CD8-positive, alpha-beta memory T cell (primary cell): ENCODE measurements at places on chromosomes 7 and 10. TPM values are rescaled to one million over a fixed set of nuclear protein-coding genes. Genes with fewer than 3 reads are reported as not detected.

The ANKRD61 gene
- polyA plus RNA-seq: not detected

The TUBAL3 gene
- not detected for polyA plus RNA-seq

The CLEC5A gene
- polyA plus RNA-seq: not detected

The FAM25A gene
- polyA plus RNA-seq: not detected

The MYL10 gene
- polyA plus RNA-seq: not detected

The FAM221A gene
- 5.4 TPM for polyA plus RNA-seq

The UCMA gene
- polyA plus RNA-seq: not detected

The GLI3 gene
- polyA plus RNA-seq: 0.16 TPM

The TRIM50 gene
- polyA plus RNA-seq: not detected
